Hematopoietic multipotent progenitor cell treated with erythropoietin and hydrocortisone succinate and interleukin-3 and kit ligand, for 15 days (in vitro differentiated cells): ENCODE measurements at places on chromosomes 1 and 21.

- no peak for DNase-seq
These were observed 7.7 kb downstream of the ARID1A start for GRCh38 chr1:26703478-26703877.

DNA sequence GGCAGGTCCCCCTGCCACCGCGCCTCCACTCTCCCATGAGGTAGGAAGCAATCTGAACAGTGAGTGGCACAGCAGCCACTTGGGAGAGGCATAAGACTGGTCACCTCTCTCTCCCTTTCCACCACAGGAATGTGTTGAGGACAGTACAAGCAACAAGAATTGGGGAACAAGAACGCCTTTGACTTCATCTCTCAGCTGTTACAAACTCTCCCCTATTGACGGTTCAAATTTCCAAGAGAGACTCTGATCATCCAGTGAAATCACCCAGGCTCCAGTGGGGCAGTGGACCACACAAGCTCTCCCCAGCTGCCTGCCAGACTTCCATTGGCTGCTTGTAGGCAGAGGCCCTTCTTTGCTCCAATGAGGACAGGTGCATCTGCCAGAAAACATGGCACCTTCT, 249.9 kb upstream of the JUN start:
- DNase-seq = no peak

DNA sequence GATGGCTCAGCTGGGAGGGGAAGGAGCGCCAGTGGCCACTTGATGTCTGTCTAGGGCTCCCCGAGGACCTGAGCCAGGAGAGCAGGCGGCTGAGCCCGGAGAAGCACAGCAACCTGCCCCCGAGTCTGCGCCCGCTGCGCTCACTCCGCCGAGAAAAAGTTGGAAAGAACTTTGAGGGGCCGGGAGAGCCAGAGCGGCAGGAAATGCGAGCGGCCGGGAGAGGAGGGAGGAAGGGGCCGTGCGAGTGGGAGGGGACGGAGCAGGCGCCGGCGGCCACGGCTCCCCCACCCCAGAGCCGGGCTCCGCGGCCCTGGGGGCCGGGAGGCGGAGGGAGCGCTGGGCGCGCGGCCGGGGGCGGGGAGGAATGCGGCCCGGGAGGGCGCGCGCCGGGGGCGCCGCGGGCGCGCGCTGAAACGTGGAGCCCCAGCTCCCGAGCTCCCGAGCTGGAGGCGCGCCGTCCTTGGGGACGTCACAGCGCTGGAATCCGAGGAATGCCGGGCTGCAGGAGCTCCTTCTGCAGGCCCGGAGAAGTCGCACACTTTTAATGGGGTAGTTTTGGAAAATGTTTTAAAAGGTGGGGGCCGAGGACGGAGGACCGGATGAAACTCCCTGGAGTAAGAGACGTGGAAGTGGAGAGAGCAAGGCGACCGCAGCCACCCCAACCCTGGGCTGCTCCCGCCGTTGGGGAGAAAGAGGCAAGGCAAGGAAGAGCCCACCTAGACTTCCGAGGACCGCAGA, at the start of gene PTPN14:
TSS of gene PTPN14 (minus strand) at position 167 of the 738 bp plus-strand sequence. CDS start 86,799 bp downstream, outside the sequence.
- DNase-seq = no peak

GRCh38 chr21:31869750-31870149, 3.1 kb upstream of the HUNK start:
- DNase-seq = no peak

DNA sequence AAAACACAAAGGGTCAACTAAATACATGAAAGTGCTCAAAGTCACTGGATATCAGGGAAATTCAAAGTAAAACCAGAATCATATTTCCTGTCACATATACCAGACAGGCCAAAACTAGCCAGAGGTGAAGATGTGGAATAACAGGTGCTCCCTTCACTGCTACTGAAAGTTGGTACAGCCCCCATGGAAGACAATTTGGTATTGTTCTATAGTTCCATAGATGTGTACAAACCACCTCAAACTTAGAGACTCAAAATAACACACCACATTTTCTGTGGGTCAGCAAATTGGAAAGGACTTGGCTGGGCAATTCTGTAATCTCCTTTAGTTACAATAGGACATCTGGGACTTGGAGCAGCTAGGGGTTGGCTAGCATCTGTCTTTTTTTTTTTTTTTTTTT, 24.5 kb upstream of the SOAT1 start:
- DNase-seq = no peak
